Cerebellar cortex (tissue), 1 donor: ENCODE measurements at places on chromosomes 4 and X.

DNA sequence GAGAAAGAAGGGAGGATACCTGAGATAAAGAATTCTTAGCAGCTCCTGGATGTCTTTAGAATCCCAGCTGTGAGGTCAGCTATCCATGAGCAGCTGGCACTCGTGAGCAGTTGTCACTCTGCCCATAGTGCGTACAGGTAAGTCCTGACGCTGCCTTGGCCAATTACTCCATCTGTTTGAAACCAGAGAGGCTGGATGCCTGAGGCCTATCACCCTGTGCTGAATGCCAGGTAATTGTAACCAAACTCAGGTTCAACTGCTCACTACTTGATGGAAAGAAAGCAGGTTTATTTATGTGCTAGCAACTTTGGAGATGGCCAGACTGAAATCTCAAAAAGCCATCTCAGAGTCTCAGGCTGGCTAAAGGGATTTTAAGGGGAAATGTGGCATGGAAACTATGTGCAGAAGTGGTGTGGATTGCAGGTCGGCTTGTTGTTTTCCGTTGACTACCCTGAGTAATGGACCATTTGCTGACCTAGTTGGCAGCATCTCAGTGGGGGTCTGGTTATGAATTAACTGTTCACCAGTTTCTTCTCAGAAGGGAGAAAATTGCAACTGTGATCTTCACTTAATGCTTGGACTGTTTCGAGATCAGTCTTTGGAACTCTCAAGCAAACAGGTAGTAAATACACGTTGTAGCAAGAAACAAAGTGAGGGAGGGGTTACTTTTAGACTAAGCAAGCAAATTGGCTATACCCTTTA lies 1614.0 kb upstream of the PCDH10 start:
- no peak for DNase-seq

DNA sequence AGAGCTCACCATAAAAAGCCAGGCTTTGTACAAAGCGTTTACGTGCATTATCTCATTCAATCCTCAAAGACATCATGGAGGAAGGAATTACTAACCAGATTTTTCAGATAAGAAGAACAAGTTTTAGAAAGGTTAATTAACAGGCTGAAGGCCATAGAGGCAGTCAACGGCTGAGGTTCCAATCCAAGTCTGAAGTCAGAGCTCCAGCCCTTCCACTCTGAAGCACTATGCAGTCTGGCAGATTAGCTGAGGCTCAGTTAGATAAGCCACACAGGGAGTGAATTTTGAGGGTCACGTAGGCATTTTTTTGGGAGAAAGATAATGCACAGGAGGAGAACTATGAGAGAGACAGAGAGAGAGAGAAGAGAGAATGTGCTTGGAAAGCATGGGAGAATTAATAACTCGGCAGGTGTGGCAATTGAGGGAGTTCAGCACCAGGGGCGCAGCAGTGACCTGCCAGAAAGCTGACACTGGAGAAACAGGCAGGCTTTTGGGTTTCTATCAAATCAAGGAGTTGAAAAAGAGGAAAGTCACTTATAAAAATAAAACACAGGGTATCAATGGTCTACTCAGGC lies 116.5 kb upstream of the NAP1L5 start:
- DNase-seq, result no peak

GRCh38 chr4:176319704-176320339 lies at the start of gene SPCS3:
TSS of gene SPCS3 (plus strand) at chr4:176319966. CDS start at chr4:176320077, 111 bp downstream.
- DNase-seq, result peak; percentile 97

GRCh38 chr4:138869165-138869564 lies 146.4 kb upstream of the NOCT start:
- DNase-seq, result no peak

DNA sequence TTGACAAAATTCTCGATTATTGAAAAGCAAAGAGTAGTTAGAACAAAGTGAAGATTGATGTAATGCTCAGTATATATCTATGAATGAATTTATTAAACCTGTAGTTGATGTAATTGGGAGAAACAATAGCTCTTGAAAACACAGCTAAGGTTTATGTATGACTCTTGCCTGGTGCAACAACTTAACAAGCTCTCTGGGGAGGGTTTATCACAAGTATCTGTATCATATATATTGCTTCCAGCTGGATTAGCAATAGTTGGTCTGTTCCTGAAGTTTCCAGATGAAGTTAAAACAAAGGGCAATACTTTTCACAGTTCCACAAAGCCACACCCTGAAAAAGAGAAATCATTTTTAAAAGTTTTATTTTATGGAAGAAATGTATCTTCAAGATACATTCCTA lies 91.4 kb downstream of the ARSJ start:
- no peak for DNase-seq

DNA sequence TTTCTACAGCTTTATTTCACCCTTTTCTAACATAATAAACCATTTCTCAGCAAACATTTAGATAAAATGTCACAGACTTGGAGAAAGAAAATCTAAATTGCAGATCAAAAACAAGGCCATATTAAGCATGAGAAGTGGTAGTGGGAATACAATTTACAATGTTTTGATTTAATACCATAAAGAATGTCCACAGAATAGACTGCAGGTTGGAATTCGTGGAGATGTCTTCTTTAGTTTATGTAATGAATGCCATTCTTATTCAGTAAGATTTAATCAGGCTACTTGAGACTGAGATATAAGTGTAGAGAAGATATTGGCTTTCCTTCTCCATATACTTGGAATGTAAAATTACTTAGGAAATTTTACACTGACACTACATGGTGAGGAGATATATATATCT lies 91.9 kb upstream of the ZFP42 start:
- no peak for DNase-seq

DNA sequence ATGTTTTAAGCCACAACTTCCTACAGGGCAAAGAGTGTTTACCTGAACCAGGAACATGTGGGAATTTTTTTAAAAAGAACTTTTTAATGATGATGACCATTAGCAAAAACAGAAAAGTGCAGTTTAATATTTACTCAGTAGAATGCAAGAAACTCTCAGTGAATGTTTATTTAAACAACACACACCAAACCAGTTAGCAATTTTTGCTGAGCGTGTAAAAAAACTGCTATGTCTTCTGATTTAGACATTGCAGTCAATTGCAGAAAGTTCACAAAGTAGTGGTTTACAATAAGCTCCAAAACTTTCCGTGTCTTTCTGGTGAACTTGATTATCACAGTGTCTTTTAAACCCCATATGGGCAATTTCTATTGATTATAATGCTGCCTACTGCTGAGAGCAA lies 273.7 kb upstream of the DIAPH2 start:
- DNase-seq, result no peak

DNA sequence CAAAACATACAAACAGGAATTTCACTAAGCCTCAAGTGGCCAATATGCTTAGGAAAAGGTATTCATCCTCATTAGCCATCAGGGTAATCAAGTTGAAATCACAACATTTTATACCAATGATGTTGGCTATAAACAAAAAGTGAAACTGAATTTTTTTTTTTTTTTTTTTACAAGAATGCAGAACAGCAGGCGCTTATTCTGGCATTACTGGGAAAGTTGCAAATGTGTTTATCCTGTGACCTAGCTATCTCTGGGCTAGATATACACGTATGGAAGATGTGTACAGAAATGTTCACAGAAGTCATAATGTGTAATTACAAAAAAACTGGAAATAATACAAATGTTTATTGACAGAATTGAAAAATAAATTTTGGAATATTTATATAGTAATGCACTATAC lies 1430.4 kb upstream of the TENM3 start:
- DNase-seq, result no peak
